ENCODE measurements at places on chromosomes 2 and 18. TPM values are rescaled to one million over a fixed set of nuclear protein-coding genes. Genes with fewer than 3 reads are reported as not detected.

The CDKL4 gene
- 0.05 TPM for polyA plus RNA-seq

The POTEC gene
- not detected for polyA plus RNA-seq

The NEU2 gene
- not detected for polyA plus RNA-seq

The PARD6G gene
- 2.5 TPM for polyA plus RNA-seq

The POTEJ gene
- polyA plus RNA-seq, result 0.02 TPM

The MROH2A gene
- not detected for polyA plus RNA-seq
